SW480 (cell line): ENCODE measurements at places on chromosomes 5 and 9.

DNA sequence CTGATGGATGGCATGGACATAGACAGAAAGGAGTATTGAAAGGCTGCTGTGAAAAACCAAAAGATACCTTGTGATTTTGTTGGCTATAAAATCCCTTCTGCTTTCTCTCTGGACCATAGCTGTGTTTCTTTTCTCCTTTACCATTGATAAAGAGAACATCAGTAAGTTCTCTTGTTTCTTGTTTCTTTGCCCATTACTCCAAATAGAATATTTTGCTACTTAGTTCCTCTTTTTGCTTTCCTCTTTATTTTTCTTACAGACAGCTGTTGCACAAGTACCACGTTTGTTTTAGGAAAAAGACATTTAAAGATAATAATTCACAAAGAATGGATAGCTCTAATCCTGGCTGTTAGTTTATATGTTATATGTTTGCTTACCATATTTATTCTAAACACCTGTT lies 1129.2 kb downstream of the DTWD2 start:
- DNase-seq: no peak

GRCh38 chr5:83450183-83450966 lies 21.2 kb upstream of the VCAN start:
- peak; percentile 78 for DNase-seq

GRCh38 chr5:180389252-180390101 lies 36.3 kb upstream of the GFPT2 start:
- no peak for DNase-seq

DNA sequence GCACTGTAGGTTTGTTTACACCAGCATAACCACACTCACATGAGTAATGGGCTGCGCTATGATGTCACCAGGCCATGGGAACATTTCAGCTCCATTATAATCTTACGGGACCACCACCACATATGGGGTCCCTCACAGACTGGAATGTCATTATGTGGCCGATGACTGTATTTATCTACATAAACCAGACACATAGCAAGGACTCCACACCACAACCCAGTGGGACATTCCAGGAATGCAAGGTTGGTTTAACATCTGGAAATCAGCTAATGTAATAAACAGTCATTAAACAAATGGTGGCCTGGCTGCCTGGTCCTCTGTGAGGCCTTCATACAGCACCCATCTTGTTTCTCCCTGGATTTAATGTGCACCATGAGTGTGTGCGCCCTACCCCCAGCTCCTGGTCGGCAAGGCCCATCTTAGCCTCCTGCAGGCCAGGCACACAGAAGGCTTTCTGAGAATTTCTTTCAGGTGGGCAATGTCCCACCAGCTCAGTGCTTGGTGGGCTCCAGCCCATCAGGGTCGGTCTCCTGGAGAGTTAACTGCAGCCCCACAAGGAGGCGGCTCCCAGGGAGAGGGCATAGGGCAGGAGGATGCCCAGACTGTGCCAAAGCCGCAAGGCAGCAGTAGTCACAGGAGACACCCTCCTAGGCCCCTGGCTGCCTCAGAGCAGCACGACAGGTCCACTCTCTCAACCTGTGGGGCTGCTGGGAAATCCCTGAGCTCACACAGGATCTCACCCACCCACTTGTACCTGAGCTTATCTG lies 35.9 kb upstream of the SARDH start:
- no peak for DNase-seq
